ENCODE measurements at places on chromosomes 1 and 21.

GRCh38 chr21:29145852-29146453 lies 15.5 kb downstream of the MAP3K7CL start:
- DNase-seq, result no peak

- DNase-seq, result no peak
Measured at GRCh38 chr1:236137285-236137852, 5.0 kb upstream of the GPR137B start.

GRCh38 chr1:47629201-47629600 lies 191.4 kb downstream of the FOXD2 start:
- DNase-seq, result no peak

GRCh38 chr1:44609768-44610526 lies 64.3 kb downstream of the TMEM53 start:
- no peak for DNase-seq

GRCh38 chr1:172229942-172230341 lies 190.5 kb upstream of the C1orf105 start:
- DNase-seq, result no peak

DNA sequence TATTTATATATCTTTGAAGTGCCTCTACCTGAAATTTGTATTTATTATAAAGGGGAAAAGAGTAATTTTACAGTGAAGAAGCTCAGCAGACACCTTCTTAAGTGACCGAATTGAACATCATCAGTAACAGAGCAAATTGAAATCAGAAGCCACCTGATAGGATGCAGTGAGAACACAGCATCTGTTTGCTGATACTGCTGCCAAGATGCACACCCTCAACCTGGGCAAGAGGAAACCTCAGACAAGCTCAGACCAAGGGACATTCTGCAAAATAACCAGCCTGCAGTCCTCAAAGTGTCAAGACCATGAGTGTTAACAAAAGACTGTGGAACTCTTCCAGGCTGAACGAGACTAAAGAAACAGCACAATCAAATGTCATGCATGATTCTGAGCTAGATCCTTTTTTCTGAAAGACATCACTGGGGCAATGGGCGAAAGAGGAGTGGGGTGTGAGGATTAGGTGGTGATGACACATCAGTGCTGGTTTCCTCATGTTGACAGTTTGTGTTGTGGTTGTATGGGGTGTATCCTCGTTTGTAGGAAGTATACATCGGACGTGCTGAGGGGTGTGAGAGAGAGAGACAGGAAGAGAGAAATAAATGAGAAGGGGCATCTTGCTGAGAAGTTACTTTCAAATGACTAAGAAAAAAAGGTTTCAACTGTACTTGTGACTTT lies 103.7 kb downstream of the ABCA4 start:
- no peak for DNase-seq

DNA sequence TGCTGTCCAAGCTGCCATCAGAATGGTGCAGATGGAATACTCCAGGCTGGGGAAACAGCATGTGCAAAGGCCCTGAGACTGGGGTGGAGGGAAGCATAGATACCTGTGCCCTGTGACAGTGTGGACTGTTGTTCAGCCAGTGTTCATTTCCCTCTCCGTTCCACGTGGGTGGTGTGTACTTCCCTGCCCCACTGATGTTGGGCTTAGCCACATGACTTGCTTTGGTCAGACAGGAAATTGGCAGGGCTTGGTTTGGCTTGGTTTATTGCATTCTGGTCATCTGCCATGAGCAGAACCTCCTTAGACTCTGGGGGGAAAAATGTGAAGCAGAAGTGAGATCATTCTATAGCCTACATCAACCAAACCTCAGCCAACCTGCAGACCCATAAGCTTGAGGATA lies 102.4 kb upstream of the IGSF21 start:
- no peak for DNase-seq

DNA sequence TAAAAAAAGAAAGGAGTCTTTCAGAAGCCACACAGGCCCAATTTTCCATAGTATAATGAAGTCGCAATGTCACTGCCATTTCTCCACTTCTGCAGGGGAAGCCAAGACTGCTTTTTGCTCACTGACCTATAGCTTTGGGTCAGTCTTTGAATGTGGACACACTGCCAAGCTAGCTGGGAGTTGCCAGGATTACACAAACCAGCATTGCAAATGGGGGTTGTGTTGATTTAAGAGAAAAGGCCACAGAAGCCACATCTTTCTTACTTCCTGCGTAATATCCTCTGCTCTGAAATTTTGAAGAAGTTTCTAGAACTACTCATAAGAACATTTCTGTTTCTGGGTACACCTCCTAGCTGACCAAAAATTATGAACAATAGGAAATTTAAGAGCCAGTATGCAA lies 45.8 kb upstream of the SAMSN1 start:
- no peak for DNase-seq

DNA sequence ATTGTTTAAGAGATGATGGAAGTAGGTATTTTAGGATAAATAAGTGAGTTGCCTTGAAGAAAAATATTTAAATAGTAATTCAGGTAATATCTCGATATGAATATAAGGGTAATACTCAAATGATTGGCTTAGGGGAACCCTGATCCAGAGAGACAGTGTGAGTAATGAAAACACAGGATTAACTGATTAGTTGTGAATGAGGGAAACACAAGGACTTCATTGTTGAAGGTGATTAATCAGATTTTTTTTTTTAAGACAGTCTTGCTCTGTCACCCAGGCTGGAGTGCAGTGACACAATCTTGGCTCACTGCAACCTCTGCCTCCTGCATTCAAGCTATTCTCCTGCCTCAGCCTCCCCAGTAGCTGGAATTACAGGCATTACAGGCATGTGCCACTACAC lies 12.7 kb downstream of the SLC25A33 start:
- DNase-seq, result no peak

DNA sequence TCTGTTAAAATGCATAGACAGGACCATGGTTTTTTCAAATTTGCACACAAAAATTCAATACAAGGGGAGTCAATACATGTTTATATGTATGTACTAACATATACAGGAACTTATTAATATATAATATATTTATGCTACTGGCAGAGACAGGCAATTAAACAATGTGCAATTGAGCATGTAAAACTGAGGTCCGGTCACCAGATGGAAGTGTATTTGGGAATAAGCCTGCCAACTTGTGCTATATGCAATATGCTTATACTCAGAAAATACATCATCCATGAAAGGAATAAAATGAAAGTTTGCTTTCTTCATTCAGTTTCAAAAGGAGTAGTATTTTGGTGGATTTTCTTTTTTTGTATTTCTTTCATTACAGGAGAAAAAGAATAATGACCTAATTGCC lies 640.2 kb upstream of the CXADR start:
- no peak for DNase-seq

GRCh38 chr1:203665993-203666392 lies 39.4 kb downstream of the ATP2B4 start:
- no peak for DNase-seq
